ENCODE measurements at places on chromosomes 7 and 10.

DNA sequence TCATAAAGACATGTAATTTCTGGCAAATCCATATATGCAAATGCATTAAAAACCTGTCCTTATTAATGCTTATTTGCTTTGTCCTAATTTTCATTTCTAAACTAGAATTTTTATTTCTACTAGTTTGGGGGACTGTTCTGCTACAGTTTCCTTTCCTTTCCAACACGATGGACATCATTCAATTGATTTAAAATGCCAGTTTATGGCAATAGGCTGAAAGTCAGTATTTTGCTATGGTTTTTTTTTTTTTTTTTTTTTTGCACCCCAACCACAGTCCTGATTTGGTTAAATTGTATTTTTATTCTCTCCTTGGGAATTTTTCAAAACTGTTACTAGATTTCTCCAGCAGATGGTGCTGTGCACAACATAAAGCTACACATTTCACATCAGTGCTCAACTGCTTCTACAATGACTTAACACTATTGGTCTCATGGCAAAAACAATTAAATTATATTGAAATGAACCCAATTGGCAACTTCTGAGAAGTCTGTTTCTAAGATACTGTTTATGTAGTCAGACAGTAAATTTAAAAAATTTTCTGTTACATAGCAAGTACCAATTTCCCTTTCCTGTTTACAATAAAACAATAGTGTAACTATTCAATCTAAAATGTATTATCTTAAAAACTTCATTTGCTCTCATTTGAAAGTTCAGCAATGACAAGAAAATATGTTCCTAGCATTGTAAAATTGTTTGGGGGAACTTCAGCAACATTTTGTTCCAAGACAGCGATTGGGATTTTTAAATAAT is 193.8 kb upstream of the CCDC6 start:
- DNase-seq, result no peak

- DNase-seq, result no peak
These were observed 38.1 kb upstream of the PIK3AP1 start for GRCh38 chr10:96758423-96758822.

- DNase-seq, result no peak
These were observed 56.7 kb downstream of the ZNF365 start for GRCh38 chr10:62430881-62431280.

GRCh38 chr10:60139798-60140566 is 233.6 kb upstream of the CCDC6 start:
- no peak for DNase-seq

DNA sequence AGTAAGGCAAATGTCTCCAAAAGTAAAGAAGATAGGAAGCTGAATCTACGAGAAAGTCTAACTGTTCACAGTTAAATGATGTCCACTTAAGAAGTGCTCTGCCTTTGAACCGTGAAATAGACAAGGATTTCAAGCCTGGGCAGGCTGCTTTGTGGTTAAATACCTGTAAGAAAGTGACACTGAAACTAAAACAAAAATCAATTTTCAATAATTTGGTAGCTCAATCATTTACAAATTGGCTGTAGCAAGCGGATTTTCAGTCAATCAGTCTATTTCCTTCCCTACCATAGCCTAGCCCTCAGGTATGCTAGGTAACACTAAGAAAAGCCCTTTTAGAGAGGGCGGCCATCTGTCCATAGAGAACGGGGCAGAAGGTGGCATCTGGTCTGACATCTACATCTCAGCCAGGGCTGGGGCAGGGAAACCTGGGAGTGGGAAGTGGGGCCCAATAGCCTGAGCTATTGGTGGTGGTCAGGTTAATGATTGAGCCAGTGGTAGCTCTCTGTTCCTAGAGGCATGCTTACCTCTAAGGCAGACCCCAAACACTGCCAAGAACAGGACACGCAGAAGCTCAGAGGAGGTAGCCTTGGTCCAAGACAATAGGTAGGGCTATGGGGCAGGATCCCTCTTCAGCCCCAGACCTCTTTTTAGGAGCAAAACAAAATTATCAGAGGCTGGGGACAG is 223.2 kb downstream of the CCSER2 start:
- no peak for DNase-seq

DNA sequence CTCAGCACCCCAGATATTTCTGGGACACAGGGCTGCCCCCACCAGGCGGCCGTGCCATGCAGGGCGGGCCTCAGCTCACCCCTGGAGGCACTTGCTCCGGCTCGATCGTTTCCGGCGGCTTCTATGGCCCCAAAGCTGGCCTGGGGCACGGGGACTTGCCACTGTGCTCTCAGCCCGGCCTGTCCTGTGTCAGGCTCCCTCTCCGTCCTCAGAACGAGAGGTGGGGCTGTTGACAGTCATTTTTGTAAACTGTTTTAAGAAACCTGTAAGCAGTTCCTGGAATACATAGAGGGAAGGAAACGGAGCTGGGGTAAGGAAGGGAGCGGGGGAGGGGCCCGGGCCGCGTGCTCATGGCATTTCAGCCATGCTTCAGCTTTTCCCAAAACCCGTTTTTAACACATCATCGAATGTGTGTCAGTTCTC is 30.7 kb upstream of the PRKAR1B start:
- no peak for DNase-seq

DNA sequence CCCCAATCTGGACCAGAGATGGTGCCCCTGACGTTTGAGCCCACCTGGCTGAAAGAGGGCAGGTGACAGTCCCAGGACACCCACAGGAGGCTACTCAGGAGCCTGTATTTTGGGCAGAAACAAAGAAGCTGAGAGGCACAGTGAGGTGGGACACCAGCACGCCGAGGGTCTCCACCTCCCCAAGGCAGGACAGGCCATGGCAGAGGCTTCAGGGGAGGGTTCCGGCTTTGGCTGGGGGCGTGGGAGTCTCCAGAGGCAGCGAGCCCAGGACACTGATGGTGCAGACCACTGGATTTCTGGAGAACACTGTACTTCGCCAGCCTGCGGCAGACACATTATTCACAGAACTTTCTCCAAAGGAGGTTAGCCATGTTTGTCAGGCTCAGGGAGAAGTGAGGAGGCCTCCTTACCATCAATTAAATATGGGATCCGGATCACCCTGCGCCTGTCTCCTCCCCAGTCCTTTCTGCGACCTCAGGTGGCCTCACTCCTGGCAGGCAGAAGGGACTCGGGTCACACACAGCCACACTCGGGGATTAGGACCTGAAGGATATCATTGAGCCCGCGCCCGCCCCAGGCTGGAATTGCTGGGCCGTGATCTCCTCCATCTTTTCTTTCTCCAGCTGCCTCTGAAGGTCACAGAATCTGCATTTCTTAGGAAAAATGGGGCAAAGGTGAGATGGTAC is 98.3 kb downstream of the MKI67 start:
- DNase-seq, result no peak

GRCh38 chr7:14858866-14859265 is 43.7 kb downstream of the DGKB start:
- DNase-seq, result no peak

- no peak for DNase-seq
These were observed 9.7 kb upstream of the TTYH3 start for GRCh38 chr7:2621948-2622640.

DNA sequence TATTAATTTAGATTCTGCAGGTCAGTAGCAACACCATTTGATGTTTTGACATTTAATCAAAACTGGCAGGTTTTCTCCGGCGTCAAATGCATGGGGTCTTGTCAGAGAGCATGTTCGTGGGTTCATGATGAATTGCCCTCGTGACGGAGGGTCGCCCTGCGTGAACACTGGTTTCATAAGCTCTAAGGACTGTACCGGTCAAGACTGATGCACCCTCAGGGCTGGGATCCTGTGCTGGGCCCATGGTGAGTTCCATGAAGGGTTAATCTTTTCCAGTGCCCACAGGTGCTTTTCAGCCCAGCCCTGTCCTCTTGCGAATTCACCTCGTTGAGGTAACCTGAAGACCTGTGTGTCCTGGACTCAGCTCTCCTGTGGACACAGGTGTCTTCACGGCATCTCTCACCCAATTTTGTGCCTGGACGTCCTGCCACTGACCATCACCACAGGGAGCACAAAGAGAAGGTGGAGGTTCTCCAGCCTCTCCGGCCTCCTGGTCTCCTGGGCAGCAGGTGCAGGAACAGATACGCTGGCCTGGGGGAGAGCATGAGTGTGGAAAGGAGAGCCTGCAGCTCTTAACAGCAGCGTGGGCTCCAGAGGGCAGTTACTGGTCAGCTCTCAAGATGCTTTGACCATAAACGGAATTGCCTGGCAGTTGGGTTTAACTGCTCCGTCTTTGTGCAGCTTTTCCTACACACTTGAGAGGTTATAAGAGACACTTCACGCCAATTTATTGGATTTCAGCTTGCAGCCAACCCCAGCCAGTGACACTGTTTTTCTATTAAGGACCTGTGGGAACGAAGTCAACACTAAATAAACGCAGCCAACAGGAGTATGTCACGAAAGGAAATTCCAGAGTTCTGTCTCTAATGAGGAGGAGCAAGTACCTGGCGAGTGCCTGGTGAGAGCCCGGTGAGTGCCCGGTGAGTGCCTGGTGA is 37.4 kb upstream of the CFAP46 start:
- no peak for DNase-seq

All from stimulated activated naive CD8-positive, alpha-beta T cell treated with anti-CD3 and anti-CD28 coated beads, Interleukin-15, amount 100 ng/mL, for 72 hours (primary cell).